ENCODE measurements at places on chromosomes 7 and 10. TPM values are rescaled to one million over a fixed set of nuclear protein-coding genes. Genes with fewer than 3 reads are reported as not detected.

TRPV5 gene
- not detected for total RNA-seq

EGR2 gene
- total RNA-seq, result under 0.01 TPM

TNS3 gene
- total RNA-seq, result 47.3 TPM

FRMPD2 gene
- total RNA-seq, result 0.50 TPM

SEMA3A gene
- 2.4 TPM for total RNA-seq

GDF10 gene
- not detected for total RNA-seq

EPHB6 gene
- total RNA-seq, result not detected

EFCAB10 gene
- total RNA-seq, result 0.25 TPM

CALD1 gene
- 135 TPM for total RNA-seq

NODAL gene
- not detected for total RNA-seq

CPXM2 gene
- 4.9 TPM for total RNA-seq

CALML5 gene
- total RNA-seq, result not detected

CLDN3 gene
- total RNA-seq, result 2.6 TPM

TMEM236 gene
- total RNA-seq, result 0.32 TPM

BEND7 gene
- 10.0 TPM for total RNA-seq

All from bladder microvascular endothelial cell (primary cell).